Kidney epithelial cell (primary cell): ENCODE measurements at places on chromosomes 3 and 15.
A peak's percentile ranks its signal among the peaks of the same experiment; 100 is the strongest.

DNA sequence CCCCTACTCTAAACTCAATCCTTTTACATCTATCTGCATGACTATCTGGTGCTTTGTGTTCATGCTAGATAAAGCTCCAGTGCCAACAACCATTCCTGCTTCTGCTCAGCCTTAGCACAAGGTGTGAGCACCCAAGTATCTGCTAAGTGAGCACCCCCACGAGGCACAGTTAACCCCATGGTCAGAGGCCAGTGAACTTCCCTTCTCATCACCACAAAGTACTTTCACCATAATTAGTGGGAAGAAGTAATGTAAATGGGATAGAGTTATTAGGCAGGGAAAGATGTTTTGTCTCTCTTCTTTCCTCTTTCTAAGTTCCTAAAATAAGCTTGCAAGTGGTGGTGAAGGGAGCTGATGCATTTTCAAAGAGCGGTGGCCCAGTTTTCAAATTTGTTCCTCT is 96.4 kb downstream of the ANO10 start:
- no peak for DNase-seq

- no peak for DNase-seq
Measured at GRCh38 chr3:53585627-53586026, 91.2 kb downstream of the CACNA1D start.

GRCh38 chr3:108153451-108153981 is 62.7 kb upstream of the CD47 start:
- DNase-seq = no peak

DNA sequence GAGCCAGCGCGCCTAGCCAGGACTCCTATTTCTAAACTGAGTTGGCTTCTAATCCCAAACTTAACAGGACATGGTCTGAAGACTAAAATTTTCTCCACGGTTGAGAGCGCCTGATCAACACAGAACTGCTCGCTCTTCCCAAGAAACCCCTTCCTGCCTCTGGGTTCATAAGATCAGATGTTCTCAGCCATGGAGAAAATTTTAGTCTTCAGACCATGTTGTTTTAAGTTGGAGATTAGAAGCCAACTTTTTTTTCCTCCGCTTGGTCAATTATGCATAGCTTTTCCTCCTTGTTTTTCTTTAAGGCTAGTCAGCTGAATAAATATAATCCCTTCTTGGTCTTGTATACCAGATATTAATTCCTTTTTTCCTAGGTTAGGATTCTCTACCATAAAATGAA is 356.6 kb upstream of the ADAMTS9 start:
- no peak for DNase-seq

DNA sequence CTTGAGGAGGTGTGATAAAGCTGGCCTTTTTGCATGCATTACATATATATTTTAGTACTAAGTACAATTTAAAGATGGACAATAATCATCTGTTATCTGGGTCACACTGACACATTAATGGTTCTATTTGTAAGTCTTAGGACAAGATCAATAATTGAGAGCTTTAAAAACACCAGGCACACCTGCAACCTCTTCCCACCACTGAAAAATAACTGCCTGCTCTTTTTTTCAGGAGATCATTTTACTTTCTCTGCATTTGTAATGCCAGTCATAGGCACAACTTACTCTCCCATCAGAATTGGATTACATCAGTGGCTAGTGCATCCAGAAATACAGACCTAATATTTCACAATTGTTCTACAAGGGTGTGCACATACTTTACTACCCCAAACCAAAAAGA is 149.8 kb downstream of the MECOM start:
- no peak for DNase-seq

GRCh38 chr3:37676885-37677284 is 184.8 kb upstream of the CTDSPL start:
- no peak for DNase-seq

DNA sequence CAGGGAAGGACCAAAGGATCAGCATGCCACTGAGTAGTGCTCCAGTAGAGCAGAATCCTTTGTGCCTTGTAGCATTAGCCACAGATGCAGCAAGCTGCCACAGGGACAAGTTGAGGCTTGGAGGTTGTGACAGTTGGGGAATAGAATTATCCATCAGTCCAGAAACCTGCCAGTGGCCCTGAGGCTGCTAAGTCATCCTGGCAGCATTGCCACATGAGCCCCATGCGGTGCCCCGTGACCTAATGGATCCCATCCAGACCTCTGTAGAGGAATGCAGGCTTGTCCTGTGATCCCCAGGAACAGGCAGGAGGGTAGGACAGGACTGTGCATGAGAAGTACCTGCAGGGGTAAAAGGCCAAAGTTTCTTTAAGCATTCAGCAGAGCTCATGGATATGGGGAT is 51.7 kb downstream of the BOC start:
- no peak for DNase-seq

DNA sequence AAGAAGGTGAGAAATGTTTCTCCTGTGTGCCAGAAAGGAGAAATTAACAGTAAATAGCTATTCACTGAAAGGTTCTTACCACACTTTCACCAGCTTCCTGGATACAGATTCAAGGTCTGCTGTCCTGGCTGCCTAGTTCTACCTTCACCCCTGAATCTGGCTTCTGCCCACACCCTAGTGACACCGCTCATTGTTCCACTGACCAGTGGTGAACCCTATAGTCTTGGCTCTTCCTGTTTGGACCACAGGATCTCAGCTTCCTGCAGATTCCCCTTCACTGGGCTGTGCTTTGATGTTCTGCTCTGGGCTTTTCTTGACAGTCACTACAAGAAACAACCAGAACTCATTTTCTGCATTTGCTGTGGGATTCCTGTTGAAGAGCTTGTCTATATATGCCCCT is 250.0 kb downstream of the XXYLT1 start:
- DNase-seq = no peak

GRCh38 chr3:70980646-70981170 is 602.8 kb downstream of the FOXP1 start:
- DNase-seq = no peak

DNA sequence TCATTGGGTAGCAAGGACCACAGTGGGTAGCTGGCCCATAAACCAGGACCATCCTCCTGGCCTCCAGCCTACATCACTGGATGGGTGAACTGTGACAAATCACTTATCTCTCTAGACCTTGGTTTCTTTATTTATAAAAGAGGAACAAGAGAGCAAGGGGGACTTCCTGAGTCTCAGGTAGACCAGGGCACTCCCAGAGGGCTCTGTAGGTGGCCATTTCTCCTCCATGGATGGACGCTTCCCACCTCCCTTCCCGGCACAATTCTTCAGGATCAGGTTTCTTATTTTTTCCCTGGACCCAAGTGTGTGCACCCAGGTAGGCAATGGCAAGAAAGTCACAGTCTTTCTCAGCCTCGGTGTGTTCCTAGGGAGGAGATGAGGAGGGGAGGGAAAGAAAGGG is 41.4 kb upstream of the SPATA12 start:
- no peak for DNase-seq

GRCh38 chr15:89203705-89204273 is 17.6 kb downstream of the RLBP1 start:
- DNase-seq = no peak

DNA sequence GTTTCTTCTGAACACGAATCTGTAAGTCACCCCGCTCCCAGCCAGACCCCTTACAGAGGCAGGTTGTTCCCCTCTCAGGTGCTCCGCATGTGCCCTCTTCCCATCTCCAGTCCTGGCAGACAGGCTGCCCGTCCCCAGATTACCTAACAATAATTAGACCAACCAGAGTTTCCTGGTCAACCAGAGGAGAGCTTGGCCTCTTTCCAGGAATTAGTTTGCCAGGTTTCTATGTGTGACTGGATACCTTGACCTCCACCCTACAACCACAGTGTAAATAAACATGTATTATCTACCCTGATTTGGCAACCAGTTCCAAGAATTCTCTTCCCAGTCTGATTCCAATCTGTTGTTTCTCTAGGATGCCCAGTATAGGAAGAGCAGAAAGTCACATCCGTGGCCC is 178.0 kb upstream of the UMPS start:
- DNase-seq = peak; percentile 49

DNA sequence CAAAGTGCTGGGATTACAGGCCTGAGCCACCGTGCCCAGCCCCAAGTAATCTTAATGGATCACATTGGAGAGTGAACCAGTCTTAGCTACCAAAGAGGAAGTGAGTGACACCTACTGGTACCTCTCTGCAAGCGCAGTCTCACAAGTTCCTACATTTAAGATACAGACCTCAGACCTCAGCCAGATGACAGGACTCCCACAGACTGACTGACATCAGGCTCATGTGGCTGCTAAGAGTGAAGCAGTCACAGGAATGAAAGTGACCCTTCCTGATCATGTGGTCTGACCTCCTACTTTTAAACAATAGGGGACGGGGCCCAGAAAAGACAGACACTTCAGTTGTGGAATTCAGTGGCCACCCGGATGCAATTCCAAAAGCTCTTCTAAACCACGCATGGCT is 36.3 kb upstream of the GNB5 start:
- peak; percentile 81 for DNase-seq
